Mucosa of descending colon (tissue), 3 donors: ENCODE measurements at places on chromosomes 1 and 21.

DNA sequence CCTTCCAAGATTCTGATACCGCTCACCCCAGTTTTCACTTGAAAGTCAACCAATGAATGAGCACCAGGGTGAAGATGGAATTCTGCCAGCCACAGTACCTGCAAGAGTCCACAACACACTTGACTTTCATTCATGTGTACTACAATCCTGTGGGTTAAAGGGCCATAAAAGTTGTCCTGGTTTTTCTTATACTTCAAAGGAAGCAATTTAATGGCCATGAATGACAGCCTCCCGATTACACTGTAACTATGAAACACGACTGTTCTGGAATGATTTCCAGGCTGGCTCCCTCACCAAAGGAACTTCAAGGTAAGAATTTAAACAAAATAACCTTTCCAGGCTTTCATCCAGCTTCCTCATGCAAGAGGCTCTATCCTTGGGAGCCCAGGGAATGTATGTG, 502.8 kb downstream of the SMYD3 start:
- no peak for DNase-seq

DNA sequence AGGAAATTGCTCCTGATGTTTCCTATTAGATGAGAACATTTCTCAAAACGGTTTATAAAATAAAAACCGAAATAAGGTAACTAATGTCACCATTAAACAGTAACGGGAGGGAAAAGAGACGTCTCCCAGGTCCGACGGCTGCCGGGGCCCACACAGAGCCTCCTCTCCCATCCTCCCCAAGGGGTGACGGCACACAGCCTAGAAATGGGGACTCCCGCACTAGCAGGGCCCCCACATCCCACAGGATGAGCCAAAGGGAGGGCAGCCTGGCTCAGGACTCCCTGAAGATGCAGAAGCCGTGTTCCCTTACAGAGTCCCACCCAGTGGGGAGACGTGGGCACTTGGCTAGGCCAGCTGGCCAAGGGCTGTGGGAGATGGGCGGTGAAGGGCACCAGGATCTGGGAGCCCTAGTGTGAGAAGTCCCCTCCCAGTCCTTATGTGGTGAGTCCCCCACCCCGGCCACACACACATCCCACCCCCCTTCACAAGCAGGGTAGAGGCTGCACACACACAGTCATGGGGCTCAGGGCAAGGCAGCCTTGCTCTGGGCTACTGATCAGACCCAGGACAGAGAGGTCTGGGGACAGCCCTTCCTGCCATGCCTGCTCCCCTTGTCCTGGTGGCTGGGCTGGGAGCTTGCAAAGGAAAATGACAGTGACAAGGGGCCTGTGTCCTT, 3.3 kb downstream of the KRTAP10-3 start:
- DNase-seq, result no peak

DNA sequence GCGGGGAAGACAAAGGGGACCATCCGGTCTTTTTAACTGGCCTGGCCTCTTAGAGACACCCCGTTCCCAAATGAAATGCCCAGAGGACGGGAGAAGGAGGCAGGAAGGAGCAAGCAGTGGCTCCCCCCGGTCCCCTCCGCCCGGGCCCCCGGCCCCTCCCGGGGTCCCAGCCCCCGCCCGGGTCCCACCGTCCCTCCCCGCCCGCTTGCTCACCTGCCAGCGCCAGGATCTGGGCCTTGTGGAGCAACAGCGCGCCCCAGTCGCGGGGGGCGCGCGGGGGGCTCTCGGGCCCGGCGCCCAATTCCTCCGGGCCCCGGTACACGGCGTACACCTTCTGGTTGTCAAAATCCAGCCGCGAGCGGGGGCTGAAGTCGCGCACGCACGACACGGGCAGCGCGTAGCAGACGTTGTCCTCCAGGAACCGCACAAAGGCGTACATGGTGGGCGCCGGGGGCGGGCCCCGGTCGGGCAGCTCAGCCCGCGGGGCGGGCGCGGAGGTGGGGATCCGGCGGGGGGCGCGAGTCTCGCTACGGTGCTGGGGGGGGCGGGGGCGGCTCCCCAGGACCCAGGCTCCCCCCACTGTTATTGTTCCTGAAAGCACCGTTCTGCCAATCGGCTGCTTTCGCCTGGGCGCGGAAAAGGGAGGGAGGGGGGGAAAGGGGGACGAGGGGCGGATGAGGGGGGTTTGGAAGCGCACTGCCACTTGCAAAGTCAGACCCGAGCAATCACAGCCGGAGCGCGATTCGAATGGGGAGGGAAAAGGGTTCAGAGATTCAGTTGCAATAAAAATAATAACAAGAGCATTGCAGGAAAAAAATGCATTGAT, at the start of gene BEND5:
TSS of gene BEND5 (minus strand) at position 499 of the 826 bp plus-strand sequence. CDS start at position 439, 60 bp downstream.
- DNase-seq, result peak; percentile 31

GRCh38 chr21:44018813-44019567, 6.9 kb downstream of the TRAPPC10 start:
- no peak for DNase-seq
